Chondrocyte (in vitro differentiated cells): ENCODE measurements at places on chromosomes 1 and 21.

DNA sequence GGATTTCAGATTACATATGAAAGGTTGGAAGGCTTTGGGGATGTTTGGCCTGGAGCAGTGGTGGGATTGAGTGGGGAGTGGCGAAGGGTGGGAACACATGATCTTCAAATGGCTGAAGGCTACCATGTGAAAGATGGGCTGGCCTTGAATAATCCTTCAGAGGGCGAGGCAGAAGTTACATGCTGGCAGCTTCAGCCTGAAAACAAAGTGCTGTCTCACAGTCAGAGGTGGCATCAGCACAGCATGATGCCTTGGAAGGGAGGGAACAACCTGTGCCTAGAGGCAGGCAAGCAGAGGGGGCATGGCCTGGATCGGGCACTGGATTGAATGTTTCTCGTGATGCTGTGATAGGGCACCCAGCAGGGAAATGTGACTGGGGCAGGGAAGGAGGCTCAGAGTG is 130.8 kb downstream of the BEND5 start:
- no peak for DNase-seq

GRCh38 chr21:40153351-40153750 is 286.1 kb downstream of the PCP4 start:
- no peak for DNase-seq

DNA sequence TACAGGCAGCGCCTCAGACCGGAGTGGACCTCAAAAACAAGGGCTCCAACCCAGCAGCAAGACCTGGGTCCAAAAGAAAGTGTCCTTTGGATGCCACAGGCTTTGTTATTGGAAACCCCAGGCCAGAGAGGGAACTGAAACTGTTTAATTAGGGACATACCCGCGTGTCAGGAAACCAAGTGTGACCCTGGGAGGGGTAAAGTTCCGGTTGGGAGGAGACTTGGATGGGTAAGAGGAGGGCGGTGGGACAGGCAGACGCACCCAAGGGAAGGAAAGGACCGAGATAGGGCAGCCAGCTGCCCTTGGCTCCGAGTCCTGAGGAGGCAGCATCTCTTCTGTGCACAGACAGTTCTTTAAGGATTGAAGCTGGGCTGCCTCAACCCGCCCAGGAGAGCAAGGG is 71.4 kb downstream of the CDC7 start:
- DNase-seq: no peak

DNA sequence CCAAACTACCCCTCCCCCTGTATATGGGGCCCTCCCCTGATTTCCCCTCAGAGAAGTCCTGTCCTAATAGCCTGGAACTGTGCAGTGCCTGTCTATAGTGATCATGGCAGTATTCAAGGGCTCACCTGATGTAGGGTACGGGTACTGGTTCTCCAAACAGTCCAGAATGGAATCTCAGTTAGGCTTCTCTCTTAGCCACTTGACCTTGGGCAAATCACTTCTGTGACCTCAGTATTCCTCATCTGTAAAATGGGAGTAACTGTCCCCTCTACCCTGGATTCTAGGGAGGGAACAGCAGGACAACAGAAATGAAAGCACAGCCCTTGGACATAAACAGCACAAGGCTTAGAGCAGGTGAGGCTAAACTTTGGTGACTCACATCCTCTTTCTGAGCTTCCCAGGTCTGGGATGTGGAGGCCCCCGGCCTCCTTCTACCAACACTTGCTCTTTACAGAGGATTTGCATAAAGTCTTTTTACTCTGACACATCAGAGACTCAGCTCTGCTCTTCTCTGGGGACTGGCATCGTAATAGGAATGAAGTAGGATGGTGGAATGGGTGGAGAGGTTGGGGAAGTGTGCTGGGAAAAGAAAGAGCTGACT is 20.0 kb upstream of the PDZK1IP1 start:
- no peak for DNase-seq

DNA sequence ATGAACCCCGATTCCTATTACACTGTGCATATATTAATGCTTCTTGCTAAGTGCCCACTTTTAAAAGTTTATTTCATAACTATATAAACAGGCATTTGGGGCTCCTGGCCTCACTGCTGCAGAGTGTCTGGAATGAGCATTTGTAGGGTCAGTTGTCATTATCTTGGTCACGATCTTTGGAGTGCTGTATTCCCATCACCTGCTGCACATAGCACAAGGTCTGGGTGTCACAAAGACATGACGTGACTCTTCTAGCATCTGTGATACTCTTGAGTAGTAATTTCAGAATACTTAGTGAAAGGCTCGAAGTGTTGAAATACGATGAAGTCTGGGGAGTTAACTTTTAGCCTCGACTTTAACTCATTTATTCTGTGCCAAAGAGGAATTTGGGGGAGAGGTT is 186.4 kb downstream of the FMN2 start:
- no peak for DNase-seq

DNA sequence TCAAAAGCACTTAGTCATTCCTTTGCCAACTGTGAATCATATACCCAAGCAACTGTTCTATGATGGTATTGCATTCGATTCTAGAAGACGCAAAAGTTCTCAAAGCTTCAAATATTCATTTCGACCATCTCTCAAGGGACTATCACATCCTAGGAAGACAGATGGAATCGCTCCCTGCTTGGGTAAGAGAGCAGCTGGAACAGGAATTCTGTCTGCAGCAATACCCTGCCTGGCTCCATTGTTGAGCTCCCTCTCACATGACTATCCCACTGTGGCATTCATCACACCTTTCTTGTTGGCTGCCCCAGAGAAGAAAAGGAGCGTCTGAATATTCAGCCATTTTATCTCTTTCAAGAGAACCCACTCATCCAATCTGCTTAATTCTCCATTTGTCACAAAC is 397.7 kb downstream of the NTNG1 start:
- DNase-seq: no peak

DNA sequence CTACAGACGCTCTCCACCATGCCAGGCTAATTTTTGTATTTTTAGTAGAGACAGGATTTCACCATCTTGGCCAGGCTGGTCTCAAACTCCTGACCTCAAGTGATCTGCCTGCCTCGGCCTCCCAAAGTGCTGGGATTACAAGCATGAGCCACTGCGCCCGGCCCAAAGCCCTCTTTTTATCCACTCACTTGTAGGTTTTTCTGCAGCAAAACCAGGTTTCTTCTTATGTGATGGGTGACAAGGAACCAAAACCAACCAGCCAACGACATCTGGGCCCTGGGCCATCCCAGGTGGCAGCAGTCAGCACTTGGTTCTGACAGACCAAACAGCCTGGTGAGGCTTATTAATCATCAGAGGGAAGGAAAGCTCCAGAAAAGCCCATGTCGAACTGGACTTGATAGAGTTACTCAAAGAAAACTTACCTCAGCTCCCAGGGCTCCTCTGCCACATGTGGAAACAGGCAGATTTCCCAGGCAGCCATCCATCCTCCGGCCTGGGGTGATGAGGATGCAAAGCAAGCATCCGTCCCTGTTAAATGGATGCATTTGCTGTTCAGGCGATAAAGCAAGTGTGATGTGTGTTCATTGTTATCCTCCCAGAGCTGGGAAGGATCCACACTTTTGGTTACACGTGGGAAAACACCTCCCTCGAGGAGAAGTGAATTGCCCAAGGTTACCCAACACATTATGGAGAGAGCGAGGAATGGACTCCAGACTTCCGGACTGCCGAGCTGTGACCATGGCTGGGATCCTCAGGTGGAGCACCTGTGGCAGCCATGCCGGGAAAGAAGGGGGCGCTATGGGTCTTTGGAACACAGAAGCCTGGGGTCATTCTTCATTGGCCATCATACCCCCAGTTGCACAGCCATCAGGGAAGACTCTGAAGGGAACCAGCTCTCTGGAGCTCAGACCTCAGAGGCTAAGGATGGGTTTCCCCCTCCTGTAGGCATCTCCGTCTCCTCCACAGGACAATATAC is 118.8 kb downstream of the HUNK start:
- DNase-seq: no peak

DNA sequence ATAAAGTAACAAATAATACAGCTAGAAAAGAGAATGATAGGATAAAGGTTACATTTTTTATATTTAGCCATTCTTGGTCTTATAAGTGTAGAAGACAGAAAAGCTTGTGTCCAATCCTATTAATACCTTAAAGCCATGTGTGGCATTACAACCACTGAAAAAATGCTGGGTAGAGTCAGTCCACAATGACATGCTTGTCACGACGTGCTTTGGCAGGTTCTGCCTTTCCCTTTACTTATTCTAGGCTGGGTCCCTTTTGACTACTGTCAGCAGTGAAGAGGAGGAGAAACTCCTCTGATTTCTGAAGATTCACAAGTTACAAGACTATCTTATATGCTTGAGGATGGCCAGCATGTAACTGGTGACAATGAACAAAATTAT is 14.6 kb upstream of the AIM2 start:
- no peak for DNase-seq
